Stimulated activated CD8-positive, alpha-beta memory T cell treated with anti-CD3 and anti-CD28 coated beads, Interleukin-4, amount 100 ng/mL, for 4 hours (primary cell): ENCODE measurements at places on chromosomes 5 and 9.

GRCh38 chr5:116013207-116013785 lies 19.0 kb upstream of the ARL14EPL start:
- DNase-seq: no peak

GRCh38 chr9:132753593-132753880 lies 83.3 kb downstream of the GTF3C4 start:
- no peak for DNase-seq

- no peak for DNase-seq
Measured at GRCh38 chr5:111556501-111556900, 44.2 kb upstream of the STARD4 start.

GRCh38 chr5:58094031-58094430 lies 365.9 kb downstream of the PLK2 start:
- DNase-seq: no peak

- no peak for DNase-seq
Measured at GRCh38 chr9:120212853-120213200, 367.1 kb downstream of the CDK5RAP2 start.

DNA sequence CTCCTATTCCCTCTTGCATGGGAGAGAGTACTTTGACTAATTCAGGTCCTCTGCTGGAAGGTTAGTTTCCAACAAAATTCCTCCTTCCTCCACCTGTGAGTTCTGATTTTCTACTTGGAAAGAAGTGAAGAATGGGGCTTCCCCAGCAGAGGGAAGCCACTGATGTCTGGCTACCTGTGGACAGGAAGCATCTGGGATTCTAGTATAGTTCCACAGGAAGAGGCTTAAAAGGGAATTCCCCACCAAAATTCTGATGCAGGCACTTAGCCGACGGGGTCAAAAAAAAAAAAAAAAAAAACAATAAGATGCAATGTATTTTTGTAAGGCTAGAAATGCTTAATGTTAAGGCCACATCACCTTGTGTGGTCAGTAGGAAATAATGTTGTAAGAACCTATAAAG lies 33.4 kb downstream of the PCDHGC5 start:
- no peak for DNase-seq

GRCh38 chr9:107243742-107244141 lies 39.3 kb upstream of the RAD23B start:
- DNase-seq: peak; percentile 34

GRCh38 chr9:98210435-98210834 lies 18.0 kb upstream of the CORO2A start:
- no peak for DNase-seq

DNA sequence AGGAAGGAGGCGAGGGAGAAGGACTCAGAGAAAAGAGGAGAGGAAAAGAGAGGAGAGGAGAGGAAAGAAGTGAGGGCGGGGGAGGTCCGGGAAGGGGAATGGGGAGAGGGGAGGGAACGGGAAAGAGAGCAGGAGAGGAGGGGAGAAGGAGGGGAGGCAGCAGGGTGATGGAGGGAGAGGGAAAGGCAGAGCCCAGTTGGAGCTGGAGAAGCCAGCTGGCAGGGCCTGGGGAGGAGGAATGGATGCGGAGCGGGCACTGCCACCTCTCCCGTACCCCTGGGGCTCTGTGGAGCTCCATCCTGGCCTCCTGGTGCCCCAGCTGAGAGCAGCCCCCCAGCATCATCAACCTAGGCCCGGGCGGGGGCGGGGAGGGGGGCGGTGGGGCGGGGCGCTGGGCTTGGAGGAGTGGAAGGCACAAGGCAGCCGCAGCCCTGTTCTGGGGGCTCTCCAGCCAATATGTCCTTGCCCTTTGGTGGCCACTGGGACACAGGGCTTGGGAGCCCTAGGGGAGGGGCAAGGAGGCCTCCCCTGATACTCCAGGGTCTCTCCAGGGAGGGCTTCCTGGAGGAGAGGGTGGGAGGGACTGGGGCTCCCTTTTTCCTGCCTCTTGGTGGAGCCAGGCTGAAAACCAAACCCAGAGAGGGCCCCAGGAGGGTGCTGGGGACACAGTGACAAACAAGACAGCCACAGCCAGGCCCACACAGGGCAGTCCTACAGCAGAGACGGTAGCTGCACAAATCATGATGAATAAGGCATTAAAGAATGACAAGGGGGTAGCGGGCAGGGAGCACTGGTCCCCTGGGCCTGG lies 123.7 kb downstream of the C9orf50 start:
- DNase-seq: no peak

- DNase-seq: no peak
Measured at GRCh38 chr9:110143485-110143884, 64.5 kb downstream of the C9orf152 start.

DNA sequence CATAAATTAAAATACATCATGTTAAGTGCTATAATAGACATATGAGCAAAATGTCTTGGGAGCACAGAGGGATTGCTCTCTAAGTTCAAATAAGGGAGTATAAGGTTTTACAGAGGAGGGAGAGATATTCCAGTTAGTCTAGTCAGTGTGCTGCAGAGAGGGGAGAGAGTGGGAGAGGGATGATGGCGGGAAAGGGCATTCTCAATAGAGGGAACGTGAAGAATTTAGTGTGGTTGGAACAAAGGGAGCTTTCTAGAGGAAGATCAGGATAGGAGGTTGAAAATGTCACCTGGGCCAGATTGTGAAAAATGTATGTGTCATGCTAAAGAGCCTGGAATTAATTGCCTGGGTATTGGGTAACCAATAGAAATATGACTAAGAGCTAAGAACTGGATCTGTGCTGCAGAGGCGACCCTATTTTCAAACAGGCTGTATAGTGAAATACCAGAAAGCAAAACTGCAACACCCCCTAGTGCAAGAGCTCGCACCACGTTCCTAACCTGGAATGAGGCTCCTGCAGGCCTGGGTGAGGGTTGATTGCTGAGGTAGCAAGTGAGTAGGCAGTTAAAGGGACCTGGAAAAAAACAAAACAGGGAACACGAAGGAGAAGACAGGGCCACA lies 791.8 kb upstream of the C9orf72 start:
- DNase-seq: no peak

DNA sequence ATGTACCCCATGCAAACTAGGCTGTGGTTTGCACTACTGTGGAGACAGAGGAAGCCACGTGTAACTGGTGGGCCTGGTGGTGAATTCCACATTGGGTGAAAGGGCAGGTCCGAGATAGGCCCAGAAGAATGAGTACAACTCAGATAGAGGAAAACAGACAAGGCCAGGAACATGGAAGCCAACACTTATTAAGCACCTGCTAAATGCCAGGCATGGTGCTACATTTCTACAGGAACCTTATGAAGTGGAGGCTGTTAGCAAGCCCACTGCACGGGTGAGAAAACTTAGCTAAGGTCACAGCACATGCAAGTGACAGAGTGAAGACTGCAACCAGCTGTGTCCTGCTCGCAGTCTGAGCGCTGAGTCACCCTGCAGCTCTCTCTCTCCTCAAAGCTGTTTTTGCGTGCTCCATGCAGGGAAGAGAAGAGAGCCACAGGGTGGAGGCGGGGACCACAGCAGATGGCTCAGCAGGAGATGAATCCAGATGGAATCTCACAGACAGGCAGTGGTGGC lies 65.5 kb upstream of the SPTLC1 start:
- DNase-seq: no peak

DNA sequence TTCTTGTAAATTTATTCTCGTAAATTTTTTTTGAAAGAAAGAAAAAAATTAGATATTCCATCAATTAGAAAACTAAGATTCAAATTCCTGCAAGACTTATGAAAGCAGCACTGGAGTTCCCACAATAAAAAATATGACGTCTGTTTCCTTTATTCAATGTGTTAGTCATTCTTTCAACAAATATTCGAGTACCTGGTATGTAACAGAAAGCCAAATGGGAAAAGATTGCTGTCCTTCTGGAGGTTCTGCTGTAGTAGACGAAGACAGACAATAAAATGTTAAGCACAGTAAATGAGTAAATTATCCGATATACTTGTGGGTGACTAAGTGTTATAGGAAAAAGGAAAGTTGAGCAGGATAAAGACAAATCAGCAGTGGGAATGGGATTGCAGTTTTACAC lies 92.2 kb downstream of the ADAMTSL1 start:
- DNase-seq: no peak

DNA sequence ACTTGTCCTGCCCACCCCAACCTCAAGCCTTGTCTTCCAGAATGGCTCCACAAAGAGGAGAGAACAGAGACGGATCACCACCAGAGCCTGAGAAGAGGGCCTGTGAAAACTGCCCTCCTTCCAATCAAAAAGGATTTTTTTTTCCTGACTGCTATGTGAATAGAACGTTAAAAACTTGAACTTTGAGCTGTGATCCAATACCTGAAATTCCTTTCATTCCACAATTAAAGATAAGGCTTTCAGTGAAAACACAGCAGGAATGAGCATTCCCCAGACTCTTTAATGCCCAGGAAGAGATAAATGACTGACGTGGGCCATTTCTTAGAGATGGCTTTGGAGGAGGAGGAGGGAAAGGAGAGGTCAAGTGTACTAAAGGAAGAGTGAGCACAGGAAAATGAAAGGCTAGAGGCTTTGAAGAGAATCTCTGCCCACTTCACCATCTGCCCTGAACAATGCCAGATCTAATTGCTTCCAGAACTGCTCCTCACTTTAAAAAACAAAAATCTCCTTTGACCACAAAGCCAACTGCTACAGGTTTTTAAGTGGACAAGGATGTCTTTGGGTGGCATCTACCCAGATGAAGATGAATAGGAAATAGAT lies 177.9 kb upstream of the MAP3K1 start:
- no peak for DNase-seq

DNA sequence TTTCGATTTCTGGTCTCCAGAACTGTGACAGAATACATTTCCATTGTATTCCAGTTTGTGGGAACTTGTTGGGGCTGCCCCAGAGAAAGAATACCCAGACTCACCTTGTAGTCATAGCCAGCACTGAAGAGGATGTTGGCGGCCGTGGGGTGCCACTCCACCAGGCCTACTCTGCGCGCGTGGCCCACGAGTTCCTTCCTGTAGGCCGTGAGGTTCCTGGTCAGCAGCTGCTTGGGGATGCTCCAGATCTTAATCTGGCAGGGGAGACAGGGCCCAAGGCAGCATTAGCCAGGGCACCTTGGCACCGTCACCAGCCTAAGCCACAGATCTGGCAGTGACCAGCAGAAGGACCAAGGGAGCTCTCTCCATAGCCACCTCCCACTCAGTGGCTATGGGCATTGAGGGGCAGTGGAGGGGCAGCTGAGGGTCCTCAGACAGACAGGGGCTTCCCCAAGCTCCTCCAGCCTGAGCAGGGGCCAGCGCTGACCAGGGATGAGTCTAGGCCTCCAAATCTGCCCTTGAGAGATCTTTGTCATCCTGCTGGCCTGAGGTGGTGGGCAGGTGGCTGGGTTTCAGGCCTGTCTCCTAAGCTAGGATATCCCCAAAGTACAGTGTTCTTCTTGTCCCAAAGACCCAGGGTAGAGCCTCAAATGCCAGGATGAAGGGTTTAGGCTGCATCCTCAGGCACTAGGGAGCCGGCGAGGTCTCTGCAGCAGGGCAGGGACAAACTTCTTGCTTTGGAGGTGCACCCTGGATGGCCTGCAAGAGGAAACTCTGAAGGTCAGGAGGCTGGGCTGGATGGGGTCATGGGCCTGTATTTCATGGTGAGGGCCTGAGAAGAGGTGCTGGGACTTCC lies 15.9 kb upstream of the TRIM14 start:
- no peak for DNase-seq

GRCh38 chr5:8906303-8906967 lies 639.4 kb downstream of the SEMA5A start:
- no peak for DNase-seq

GRCh38 chr9:120875195-120875565 lies 1.8 kb downstream of the PHF19 start:
- DNase-seq: no peak

- no peak for DNase-seq
Measured at GRCh38 chr5:31186672-31187267, 6.7 kb upstream of the CDH6 start.

DNA sequence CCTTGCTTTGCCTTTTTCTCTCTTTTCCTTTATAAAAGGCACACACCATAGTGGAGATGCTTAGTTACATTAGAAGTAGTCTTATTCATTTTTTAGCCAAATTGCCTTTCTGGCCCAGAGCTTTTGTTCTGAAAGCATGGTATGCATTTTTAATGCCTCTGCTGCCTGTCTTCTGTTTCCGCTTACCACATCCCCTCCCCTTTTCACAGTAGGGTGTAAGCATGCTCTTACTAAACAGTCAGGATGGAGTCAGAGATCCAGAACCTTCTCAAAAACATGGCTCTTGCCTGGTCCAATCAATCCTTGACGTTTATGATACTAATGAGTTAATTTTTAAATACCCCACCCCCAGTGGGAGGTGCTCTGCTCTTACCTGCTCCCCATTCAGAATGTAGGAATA lies 22.5 kb downstream of the PPP3R2 start:
- DNase-seq: no peak

DNA sequence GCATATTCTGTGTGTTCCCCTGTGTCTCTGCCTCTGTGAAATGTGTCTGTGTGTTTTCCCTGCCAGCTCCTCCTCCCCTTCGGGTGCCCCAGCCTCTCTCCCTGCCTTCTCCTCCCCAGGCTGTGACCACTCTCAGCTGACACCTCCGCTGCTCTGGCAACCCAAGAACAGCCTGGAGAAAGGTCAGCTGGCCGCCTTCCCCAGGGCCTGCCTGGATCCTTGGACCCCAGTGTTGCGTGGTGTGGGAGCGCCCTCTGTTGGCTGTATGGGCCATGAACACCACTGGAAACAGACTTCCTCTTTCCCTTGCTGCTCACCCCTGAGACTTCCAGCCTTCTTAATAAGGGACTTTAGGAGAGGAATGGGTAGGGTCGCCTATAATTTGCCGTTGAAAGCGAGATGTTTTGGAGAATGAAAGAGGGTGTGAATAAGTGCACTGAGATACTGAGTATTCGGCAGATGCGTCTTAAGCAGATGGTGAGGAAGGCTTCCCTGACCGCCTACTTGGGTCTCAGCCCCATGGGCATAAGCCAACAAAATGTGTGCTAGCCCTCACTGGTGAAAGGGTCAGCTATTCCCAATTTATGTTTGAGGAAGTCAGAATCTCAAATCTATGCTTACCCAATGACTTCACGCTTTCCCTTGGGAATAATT lies 114.9 kb upstream of the TRIM32 start:
- DNase-seq: no peak

DNA sequence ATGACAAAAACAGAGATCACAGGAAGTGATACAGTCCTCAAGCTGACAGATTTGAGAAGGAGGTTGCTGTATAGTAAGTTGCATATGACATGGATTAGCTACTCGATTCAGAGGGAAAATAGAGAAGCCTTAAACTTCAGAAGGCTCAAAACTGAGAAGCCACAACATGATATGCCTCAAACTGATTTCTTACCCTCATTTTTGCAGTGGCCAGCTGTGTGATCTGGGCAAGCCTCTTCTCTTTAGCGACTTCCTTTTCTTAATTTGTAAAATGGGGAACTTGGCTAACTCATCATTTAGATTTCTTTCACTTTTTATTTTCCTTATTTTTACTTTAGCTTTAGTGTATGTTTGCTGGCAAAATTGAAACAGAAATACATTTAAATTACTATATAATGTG lies 421.1 kb downstream of the KIF4B start:
- no peak for DNase-seq
